ENCODE measurements at places on chromosomes 13 and 19.

DNA sequence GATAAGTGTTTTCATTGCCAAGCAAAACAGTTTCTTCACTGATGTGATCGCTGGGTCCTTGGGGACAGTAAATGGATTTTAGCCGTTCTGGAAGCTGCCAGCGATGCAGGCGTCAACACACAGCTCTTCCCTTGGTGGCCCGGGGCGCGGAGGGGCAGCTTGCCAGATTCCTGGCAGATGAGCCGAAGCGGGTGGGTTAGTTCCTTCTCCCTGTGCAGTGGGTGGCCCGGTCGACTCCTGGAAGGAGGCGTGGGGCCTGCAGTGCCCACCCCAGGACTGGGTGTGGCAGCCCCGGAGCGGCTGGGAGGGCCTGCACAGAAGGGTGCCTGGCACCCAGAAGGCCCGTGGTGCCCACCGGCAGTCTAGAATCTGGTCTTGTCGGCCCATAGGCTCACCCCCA, 69.0 kb downstream of the KDM4B start:
- no peak for DNase-seq

GRCh38 chr13:39524795-39525194, 78.2 kb downstream of the LHFPL6 start:
- DNase-seq = no peak

GRCh38 chr19:13985771-13986347, 20.3 kb downstream of the RFX1 start:
- DNase-seq = no peak

GRCh38 chr19:3368848-3369336, 2.5 kb downstream of the NFIC start:
- DNase-seq = no peak

All from glomerular endothelial cell (primary cell).